Cortex of kidney (tissue), 1 donor: ENCODE measurements at places on chromosomes 6 and 20.

GRCh38 chr6:96816301-96816817 is 20.9 kb downstream of the GPR63 start:
- DNase-seq = no peak

- no peak for DNase-seq
Measured at GRCh38 chr6:140201787-140202458, 827.5 kb upstream of the CITED2 start.

- DNase-seq = no peak
Measured at GRCh38 chr6:135204951-135205350, 23.8 kb downstream of the MYB start.

GRCh38 chr6:44237021-44237812 is 9.7 kb upstream of the HSP90AB1 start:
- peak; percentile 30 for DNase-seq

GRCh38 chr6:160102956-160103824 is 18.4 kb upstream of the SLC22A1 start:
- DNase-seq = no peak

- DNase-seq = no peak
Measured at GRCh38 chr20:62925076-62925419, 1.3 kb downstream of the DIDO1 start.

DNA sequence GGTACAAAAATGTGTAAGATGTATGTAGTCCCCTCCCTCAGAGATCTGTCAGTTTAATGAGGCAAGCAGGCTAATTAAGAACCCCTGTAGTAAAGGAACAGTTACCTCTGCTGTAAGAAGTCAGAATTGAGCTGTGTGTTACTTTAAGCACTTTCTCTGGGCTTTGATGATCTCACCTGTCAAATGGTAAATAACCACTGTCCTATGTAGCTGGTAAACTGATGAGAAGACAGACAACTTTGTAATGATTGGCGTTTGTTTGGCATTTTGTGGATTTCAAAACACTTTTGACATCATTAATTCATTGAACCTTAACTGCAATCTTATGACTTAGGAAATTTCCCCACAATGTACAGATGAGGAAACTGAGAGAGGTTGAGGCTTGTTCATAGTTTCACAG is 55.7 kb downstream of the RALY start:
- no peak for DNase-seq

- DNase-seq = no peak
Measured at GRCh38 chr6:18406955-18407749, 20.0 kb downstream of the RNF144B start.

GRCh38 chr20:63142933-63143332 is 73.0 kb downstream of the YTHDF1 start:
- DNase-seq = no peak

DNA sequence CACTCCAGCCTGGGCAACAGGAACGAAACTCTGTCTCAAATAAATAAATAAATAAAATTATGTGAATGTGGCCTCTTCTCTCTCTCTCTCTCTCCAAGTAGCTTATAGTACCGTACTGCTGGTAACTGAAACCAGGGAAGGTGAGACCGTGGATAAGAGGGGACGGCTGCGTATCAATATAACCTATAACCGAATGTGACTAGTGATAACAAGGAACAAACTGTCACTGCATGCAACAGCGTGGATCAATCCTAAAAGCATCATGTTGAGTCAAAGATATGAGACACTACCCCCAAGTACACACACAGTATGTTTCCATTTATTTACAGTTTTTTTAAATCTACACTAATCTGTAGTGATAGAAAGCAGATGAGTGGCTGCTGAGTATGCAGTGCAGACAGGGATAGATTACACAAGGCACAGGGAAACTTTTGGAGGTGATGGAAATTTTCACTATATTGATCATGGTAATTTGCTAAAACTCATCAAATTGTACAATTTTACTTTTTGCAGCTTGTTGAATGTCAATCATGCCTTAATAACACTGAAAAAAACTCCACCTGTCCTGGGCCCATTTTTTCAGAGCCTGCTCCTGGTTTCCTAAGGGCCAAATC is 121.4 kb upstream of the ARMC2 start:
- no peak for DNase-seq

DNA sequence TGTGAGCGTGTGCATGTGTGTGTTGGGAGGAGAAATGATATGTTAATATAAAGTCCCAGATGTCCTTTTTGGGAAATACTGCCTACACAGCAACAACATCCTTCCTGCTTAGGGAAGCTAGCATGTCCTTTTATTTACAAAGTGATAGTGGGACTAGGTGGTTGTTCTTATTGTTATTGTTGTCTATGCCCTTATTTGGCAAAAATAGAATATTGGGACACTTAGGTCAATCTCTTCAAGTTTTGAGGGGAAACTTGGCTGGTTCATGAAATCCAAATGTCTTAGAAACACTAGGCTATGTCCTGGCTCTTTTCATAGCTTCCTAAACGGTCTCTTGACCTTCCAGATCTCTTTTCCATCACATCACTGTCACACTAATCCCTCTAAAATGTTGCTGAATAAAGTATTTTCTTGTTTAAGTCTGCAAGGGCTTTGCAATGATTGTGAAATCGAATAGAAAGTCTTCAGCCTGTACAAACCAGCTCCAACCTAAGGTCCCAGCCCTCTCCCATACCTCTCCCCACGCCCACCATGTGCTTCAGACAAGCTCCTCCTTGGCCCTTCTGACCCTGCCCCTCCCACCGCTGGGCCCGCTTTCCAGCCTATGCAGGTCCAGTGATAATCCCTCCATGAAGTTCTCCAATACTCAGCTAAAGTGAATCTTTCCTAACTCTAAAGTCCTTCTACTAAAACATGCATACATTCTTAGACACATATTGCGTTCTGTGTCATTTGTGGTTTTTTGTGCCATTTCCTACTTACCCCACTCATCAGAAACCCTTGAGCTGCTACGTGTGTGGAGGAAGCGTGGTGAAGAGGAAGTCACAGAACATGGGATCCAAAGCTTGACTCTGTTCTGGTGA is 205.1 kb downstream of the LY86 start:
- no peak for DNase-seq

GRCh38 chr6:11298651-11299420 is 66.4 kb upstream of the NEDD9 start:
- no peak for DNase-seq

DNA sequence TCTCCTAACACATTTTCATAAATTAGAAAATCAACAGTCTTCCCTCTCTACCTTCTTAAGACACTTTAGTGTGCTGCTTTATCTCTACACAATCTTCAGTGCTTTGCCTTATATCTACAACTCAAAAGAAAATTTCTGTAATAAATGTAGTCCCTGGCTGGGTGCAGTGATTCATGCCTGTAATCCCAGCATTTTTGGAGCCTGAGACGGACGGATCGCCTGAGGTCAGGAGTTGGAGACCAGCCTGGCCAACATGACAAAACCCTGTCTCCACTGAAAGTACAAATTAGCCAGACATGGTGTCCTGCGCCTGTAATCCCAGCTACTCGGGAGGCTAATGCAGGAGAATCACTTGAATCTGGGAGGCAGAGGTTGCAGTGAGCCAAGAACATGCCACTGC is 9.7 kb upstream of the EDN1 start:
- DNase-seq = no peak

GRCh38 chr6:159966981-159967380 is 1.9 kb upstream of the IGF2R start:
- no peak for DNase-seq

DNA sequence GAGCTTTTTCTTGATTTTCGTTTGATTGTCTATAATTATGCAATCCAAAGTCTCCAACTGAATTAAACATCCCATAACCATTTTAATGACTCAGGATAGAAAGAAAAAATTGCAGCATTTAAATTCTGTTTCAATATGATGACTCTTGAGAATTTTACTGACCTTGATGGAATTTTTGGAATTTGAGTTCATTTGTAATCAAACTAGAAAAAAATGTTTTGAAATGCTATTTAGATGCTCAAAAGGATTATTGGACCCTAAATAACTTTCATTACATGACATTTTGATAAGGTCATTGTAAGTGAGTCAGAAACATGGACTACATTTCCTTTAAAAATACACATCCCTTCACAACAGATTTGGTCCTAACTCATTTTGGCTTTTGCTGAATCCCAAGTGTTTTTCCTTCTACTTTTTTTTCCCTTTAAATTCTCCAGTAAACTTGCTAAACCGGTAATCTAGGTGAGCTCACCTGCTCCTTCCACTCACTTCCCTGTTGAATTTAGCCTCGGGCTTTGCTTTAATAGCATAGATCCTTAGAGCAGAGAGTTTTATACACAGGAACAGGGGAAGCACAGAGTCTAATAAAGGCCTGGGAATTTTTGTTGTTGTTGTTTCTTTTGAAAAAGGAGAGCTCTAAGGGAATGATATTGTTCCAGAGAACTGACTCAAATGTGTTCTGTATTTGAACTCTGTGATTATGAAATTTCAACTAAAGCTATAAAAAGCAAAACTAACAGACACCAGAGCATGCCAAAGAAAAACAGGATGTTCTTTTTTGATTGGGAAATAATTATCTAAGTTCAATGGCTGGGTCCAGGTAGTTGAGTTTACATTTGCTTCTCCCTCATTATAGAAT is 1088.2 kb upstream of the CITED2 start:
- no peak for DNase-seq

GRCh38 chr6:50853939-50854338 is 35.3 kb downstream of the TFAP2B start:
- no peak for DNase-seq

GRCh38 chr20:23776067-23776771 is 25.5 kb upstream of the CST1 start:
- no peak for DNase-seq

- no peak for DNase-seq
Measured at GRCh38 chr6:170279977-170280688, 10.7 kb downstream of the DLL1 start.

- DNase-seq = no peak
Measured at GRCh38 chr6:18424201-18424600, 37.1 kb downstream of the RNF144B start.

GRCh38 chr6:40925341-40925740 is 113.7 kb downstream of the UNC5CL start:
- DNase-seq = no peak

GRCh38 chr20:21508230-21509078 is 5.4 kb downstream of the NKX2-2 start:
- DNase-seq = no peak

DNA sequence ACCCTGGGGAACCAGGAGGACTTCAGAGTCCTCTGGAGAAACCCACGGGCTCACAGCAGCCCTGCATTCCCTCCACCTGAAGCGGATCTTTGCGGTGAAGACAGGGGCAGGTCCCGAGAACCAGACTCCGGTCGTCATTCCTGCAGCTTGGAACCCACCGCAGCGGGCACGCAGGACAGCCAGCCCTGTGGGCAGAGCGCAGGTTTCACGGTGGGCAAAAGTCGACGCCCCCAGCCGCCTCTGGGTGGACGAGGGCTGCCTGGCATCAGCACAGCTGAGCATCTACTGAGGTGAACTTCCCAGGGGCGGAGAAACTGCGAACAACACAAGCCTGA is 118.3 kb downstream of the PSMB1 start:
- no peak for DNase-seq
